ENCODE measurements at places on chromosomes 6 and 20.

- no peak for DNase-seq
Measured at GRCh38 chr6:136521911-136522310, 28.3 kb downstream of the MAP7 start.

DNA sequence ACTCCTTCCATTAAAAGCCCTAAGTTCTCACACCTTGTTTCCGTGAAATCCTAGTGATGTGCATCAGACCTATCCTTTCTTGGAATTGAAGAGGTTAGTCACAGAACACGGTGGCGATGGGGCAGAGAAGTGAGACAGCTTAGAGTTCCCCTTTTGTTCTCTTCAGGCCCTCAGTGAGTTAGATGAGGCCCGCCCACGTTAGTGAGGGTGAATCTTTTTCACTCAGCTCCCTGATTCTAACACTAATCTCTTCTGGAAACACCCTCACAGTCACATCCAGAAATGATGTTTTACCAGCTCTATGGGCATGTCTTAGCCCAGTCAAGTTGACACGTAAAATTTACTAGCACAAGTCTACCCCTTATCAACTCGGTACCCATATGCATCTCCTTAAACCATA lies 172.7 kb upstream of the NOX3 start:
- DNase-seq: no peak

DNA sequence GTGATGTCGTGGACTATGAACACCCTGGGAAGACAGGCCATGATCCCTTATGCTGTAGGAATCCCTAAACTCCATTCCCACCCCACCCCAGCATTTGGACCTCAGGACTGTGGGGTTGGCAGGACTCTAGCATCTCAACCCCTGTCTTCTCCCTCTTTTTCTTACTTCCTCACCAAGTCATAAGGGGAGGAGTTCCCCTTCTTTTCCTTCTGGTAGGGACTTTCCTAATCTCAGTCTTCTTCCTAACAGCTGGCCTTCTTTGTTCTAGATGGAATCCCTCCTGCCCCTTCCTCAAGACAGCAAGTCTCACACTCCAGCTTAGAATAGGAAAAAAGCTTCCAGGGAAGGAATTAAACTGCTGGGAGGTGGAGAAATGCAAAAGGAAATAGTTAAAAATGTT lies 2.3 kb upstream of the SIRPB2 start:
- DNase-seq: no peak

DNA sequence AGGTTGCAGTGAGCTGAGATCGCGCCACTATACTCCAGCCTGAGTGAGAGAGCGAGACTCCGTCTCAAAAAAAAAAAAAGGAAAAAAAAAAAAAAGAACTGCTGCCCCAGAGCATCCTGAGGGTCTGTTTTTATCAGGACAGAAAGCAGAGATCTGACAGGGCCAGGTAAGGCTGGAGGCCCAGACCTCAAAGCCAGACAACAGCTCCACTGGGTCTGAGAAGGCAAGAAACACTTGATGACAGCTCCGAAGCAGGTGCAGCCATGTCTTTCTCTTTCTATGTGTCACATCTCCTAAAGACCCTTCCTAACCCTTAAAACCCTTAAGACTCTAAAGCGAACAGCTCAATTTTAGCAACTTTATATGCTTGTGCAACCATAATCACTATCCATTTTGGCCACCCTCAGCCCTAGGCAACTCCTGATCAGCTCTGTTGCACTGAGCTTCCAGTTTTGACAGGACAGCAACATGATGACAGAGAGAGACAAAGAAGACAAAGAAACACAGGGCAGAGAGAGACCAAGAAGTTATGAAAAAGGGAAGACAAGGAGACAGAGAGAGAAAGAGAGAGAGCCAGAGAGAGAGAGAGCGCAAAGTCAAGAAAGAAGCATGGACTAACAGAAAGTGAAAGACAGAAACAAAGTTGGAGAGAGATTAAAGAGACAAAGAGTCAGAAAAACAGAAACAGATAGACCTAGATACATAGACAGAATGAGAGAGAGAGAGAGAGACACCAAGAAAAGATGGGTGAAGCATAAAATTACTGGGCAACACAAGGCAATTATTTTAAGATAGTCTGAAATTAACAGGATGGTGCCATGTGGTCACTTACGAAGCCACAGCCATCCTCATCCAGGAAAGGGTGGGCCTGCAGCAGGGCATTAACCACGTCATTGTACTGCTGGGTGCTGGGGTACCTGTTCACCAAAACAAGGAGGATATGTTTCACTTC lies 39.2 kb downstream of the SAMD3 start:
- no peak for DNase-seq

DNA sequence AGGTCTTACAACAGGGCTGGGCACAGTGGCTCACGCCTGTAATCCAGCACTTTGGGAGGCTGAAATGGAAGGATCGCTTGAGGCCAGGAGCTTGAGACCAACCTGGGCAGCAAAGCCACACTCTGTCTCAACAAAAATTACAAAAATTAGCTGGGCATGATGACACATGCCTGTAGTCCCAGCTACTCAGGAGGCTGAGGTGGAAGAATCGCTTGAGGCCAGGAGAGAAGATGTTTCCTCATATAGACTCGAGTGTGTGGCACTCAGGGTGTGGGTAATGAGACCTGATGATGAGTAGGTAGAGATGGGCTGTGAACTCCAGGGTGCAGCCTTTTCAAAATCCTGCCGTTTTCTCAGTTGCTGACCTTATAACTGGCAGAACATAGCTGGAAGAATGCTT lies 125.3 kb upstream of the FOXO3 start:
- no peak for DNase-seq

GRCh38 chr6:122365775-122366403 lies 33.6 kb upstream of the HSF2 start:
- DNase-seq: no peak

- DNase-seq: no peak
Measured at GRCh38 chr6:119627908-119628669, 278.5 kb upstream of the MAN1A1 start.

- DNase-seq: no peak
Measured at GRCh38 chr6:22081709-22082108, 215.1 kb downstream of the PRL start.

DNA sequence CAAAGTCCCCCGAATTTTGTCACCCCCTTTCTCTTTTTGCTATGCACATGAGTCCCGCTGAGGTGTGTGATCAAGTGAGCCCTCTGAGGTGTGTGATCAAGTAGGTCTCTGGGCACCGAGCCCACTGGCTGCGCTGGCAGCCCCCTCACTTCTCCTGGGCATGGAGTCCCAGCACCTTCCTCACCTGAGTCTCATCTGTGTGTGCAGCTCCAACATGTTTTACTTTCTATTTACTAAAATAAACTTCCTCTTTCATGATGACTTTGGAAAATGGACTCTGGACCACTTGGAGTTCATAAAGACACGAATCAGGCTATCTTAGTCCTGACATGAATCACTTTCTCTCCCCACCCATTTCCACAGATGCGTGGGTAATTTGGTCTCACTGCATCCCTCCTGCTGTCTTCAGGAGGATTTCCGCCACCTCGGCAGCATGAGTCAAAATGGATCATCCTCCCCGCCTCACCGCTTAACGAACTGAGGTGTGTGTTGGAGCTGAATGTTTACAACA lies 39.8 kb downstream of the PRDM1 start:
- DNase-seq: no peak

DNA sequence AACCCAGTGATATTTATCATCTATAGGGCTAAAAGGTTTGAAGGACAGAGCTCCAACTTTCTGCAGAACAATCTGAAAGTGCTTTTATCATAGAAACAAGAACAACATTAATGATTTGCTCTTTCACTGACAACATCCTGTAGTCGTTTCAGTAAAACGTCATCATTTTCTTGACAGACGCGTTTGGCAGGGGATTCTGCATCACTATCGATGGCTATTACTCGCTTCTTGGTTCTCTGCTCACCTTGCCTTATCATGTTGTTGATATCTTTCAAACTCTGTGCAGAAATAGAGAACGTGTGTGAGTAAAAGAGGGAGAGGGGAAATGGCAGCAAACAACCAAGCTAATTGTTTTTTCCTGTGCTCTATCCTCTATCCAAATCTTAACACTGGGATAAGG lies 47.1 kb upstream of the SAMHD1 start:
- no peak for DNase-seq

- peak; percentile 58 for DNase-seq
Measured at GRCh38 chr6:132530293-132530974, 7.6 kb upstream of the TAAR9 start.

- DNase-seq: peak; percentile 19
Measured at GRCh38 chr6:134065706-134066105, 13.3 kb upstream of the SLC2A12 start.

DNA sequence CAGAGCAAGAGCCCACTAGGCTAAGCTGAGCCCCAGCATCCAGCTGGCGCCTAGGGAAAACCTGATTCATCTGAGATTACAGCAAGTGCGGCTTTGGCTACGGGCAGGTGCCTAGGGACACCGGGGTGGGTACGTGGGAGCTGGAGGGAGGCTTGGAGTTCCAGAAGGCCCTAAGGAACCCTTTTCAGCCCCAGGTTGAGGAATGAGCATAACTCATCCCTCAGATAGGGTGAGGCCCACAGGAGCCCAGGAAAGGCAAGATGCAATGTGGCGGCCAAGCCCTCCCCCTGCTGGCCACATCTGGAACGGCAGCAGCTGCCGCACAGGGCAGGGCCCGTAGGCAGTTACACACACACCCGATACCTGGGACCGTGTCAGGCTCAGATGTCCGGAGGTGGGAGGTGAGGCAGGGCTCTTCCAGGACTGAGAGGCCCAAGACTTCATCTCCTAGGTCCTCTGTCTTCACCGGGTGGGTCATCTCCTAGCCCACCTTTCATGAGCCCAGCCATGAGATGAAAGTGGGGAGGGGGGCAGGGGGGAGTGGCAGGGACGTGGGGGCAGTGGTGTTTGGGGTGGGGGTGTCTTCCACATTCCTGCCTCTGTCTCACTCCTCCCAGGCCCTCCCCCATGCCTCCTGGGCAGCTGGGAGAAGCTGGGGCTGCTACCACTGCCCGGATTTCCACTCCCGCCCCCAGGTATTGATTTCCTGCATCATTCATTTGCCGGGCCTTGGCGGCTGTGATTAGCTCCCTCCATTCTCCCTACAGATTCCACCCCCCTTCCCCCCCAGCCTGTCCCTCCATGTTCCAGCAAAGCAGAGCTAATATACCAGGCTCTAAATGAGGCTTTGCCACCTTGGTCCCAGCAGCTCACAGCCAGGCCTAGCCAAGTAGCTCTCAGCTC lies 5.5 kb downstream of the MDGA1 start:
- DNase-seq: peak; percentile 92

DNA sequence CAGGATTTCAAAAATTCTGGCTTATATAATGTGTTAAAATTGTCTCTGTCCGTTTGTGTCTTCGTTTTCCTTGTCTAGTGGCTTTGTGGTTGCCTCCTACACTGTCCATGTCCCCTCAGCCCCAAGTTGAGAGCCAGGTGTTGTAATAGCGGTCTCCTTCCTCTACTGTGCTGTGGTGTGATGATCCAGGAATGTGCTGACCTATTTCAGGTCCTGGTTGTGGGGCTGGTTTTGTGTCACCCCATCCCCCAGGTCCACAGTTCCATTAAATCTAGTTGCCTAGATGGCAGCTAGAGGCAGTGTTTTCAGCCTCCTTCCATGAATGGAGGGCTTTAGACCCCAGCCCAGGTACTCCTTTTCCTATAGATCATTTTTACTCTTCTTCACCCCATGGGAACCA lies 128.7 kb downstream of the DNAH8 start:
- peak; percentile 17 for DNase-seq

GRCh38 chr6:43742285-43742684 lies 27.7 kb upstream of the VEGFA start:
- no peak for DNase-seq

DNA sequence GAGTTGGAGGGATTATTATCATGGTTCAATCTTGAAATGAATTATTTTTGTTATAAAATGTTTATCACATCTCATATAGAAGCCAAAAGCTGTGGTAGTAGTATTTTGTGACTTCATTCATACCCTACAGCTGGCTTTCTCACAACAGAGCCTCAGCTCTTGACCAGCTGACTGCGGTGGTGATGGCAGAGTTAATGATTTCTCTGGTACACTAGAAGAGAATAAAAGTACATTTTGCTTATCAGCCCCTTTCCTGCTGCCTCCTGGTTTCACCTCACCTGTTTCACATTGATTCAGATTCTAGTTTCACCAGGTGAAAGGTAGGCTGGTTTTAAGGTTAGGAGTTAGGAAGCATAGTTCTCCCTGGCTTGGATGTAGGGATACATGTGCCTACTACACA lies 55.7 kb downstream of the AFG1L start:
- DNase-seq: no peak

DNA sequence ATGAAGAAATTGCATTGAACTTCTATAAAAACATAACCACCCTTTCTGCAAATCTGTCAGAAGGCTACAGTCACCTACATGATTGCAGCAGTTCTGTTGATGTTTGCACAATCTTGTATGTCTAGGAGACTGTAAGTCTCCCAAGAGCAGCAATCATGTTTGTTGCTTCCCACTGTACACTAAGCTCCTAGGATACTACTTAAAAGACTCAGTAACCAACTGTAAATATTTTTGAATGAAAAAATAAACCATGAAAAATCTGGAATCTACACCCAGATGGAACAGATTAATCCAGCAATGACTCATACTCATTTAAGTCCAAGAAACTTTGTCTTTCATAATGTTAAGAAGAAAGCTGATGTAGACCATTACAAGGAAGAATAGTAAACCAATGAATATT lies 168.5 kb upstream of the ATXN1 start:
- DNase-seq: no peak

GRCh38 chr6:81562169-81562568 lies 190.3 kb downstream of the TENT5A start:
- DNase-seq: no peak

DNA sequence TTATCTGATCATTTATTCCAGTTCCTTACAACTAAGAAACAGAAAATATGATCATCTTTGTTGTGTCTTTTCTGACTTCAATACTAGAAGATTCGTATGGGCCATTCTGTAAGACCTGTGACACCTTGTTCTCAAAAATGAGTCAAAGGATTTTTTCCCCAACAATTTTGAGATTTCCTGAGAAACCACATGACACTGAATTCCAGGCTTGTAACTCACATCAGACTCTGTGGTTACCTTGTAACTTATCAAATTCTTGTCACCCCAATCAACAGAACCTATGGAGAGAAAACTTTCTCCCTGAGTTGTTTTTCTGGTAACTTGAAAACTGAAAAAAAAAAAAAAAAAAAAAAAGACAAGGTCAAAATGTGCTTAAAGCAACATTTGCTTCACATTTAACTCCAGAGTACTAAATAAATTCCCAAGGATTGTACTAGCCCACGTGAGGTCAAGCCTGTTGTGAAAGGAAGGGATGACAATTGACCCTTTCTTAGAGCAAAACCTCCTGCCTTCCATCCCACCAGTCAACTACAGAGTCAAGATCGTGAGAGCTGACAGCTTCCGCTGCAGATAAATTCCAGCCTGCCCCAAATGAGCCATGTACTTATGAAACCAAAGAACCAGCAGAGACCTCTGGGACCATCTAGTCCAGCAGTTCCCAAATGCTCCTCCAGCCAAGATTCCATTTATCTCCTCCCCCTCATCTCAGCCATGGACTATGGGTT lies 140.3 kb downstream of the TBX18 start:
- DNase-seq: no peak

DNA sequence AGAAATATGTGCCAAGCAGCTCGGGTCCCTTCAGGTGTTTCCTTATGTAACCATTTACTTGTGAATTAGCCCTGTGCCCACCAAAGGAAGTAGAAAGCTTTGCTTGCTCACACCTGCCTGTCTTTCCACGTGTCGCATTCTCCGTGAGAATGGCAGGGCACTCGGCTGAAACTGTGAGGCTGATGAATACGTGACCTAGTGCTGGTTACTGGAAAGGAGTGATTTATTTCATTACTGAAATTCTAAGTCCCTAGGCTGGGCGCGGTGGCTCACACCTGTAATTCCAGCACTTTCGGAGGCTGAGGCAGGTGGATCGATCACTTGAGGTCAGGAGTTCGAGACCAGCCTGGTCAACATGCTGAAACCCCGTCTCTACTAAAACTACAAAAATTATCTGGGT lies 45.9 kb upstream of the TULP1 start:
- no peak for DNase-seq

Measured in WTC11 (cell line).